ENCODE measurements at places on chromosomes 2 and 18. TPM values are rescaled to one million over a fixed set of nuclear protein-coding genes. Genes with fewer than 3 reads are reported as not detected.

- H3K36me3 ChIP-seq: no peaks in the 10 kb centered on the region
- peaks cover 3% of the 10 kb centered on the region for H3K27me3 ChIP-seq
- DNase-seq: no peak
- H3K4me1 ChIP-seq: peaks cover 14% of the 10 kb centered on the region
- H3K4me3 ChIP-seq: no peak overlapping the region
Observed at GRCh38 chr2:31197669-31198068, 19.6 kb downstream of the CAPN14 start.

DNA sequence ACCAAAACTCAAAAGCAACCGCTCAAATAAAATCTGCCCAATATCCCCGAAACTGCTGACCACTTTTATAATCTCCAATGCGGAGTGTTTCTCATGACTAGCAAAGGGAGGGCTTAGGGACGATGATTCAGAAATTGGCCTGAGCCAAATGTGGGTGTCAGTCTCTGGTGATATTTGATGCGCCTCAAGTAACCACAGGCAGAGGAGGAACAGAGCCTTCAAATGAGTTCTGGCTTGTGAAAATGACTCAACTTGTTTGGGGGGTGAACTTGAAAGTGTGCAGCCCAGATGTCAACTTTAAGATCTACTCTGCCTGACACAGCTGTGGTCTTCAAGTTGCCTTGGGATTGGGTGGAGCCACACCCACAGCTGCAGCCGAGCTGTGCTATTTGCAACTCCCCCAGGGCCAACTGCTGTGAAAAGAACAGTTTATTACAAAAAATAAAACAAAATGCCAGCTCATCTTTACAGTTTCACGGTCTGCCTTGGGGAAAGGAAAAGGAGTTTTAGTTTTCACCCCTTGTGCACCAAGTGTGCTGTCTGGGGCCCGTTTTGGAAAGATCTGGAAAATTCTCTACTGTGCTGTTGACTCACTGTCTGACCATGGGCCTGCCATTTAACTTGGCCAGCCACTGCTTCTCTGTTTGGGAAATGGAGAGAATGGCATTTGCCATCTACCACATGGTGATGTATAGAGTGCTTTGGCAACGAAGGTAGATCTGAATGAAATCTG is 222.1 kb downstream of the MTX2 start:
- H3K4me1 ChIP-seq: no peaks in the 10 kb centered on the region
- H3K36me3 ChIP-seq: peaks cover 2% of the 10 kb centered on the region
- no peak overlapping the region for H3K27ac ChIP-seq
- H3K27me3 ChIP-seq: peaks cover 49% of the 10 kb centered on the region
- H3K4me3 ChIP-seq: no peak overlapping the region

DNA sequence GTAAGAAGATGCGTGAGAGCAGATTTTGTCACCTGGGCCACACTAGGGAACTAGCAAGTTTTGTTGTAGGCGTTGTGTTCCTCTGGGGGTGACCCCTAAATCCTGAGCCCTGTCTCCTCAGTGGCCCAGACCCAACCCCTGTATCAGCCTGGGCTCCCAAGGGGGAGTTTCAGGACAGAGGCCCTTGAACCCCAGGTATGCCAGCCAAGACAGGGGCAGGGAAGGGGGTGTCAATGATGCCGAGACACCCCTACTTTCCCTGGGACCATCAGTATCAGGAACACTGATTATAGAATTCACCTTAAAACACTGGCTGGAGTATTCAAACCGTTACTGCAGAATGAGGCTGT is 39.1 kb upstream of the RPL31 start:
- H3K4me1 ChIP-seq: no peaks in the 10 kb centered on the region
- peaks cover 8% of the 10 kb centered on the region for H3K27me3 ChIP-seq
- no peak overlapping the region for H3K27ac ChIP-seq
- H3K36me3 ChIP-seq: no peaks in the 10 kb centered on the region
- no peak for DNase-seq

The GREB1 gene
- total RNA-seq: 78.8 TPM

The NPHP1 gene
- total RNA-seq: 14.3 TPM
